GM23338 (cell line): ENCODE measurements at places on chromosomes 2 and 18. TPM values are rescaled to one million over a fixed set of nuclear protein-coding genes. Genes with fewer than 3 reads are reported as not detected.

DNA sequence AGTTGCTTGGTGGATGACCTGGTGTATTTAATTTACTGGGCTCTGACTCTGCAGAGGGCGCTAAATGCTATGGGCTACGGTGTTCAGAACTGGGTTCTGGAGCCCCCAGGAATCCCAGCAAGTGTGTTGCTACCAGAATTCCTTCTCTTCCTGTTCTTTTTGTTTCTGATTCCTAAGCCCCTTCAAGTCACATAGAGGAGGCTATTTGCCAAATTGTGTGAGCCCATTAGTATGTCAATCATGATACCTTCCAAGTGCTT lies 358.2 kb upstream of the SPRED2 start:
- no peaks in the 10 kb centered on the region for H3K27me3 ChIP-seq
- DNase-seq: peak; percentile 52
- no peak overlapping the region for H3K4me3 ChIP-seq
- H3K27ac ChIP-seq: no peak overlapping the region

- H3K4me1 ChIP-seq: no peaks in the 10 kb centered on the region
- H3K36me3 ChIP-seq: no peaks in the 10 kb centered on the region
- no peak overlapping the region for H3K4me3 ChIP-seq
- H3K27ac ChIP-seq: no peak overlapping the region
Measured at GRCh38 chr18:64032312-64032711, 62.4 kb downstream of the SERPINB8 start.

- no peak overlapping the region for H3K4me3 ChIP-seq
- H3K27ac ChIP-seq: no peak overlapping the region
Measured at GRCh38 chr2:2881499-2881898, 496.1 kb downstream of the EIPR1 start.

GRCh38 chr18:3388980-3389379 lies 61.0 kb upstream of the TGIF1 start:
- H3K36me3 ChIP-seq: no peaks in the 10 kb centered on the region
- H3K4me1 ChIP-seq: peaks cover 15% of the 10 kb centered on the region
- no peak for DNase-seq
- H3K4me3 ChIP-seq: no peak overlapping the region

DNA sequence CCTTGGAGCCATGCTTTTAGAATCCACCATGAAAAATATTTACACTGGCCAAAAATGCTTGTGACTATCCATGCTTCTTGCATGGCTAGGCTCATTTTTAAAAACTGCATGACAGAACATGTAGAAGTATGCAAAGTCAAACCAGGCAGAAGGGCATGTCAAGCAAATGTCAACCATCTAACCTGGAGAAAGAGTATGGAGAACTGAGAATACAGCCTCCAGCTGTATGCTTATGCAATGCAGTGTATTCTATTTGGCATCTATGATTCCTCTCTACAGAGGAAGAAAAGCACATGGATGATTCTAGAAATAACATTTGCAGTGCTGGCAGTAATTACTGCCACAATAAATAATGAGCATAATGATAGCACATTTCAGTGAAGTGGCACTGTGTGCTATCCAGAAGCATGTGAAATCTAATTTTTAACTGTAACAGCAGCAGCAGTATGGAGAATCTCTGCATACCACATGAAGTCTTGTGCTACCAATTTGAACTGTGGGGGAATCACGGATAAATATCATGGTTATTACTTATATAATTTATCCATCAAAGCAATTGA lies 87.3 kb upstream of the CCDC141 start:
- H3K27me3 ChIP-seq: no peaks in the 10 kb centered on the region
- H3K27ac ChIP-seq: no peak overlapping the region
- H3K4me1 ChIP-seq: no peaks in the 10 kb centered on the region
- DNase-seq: no peak

DNA sequence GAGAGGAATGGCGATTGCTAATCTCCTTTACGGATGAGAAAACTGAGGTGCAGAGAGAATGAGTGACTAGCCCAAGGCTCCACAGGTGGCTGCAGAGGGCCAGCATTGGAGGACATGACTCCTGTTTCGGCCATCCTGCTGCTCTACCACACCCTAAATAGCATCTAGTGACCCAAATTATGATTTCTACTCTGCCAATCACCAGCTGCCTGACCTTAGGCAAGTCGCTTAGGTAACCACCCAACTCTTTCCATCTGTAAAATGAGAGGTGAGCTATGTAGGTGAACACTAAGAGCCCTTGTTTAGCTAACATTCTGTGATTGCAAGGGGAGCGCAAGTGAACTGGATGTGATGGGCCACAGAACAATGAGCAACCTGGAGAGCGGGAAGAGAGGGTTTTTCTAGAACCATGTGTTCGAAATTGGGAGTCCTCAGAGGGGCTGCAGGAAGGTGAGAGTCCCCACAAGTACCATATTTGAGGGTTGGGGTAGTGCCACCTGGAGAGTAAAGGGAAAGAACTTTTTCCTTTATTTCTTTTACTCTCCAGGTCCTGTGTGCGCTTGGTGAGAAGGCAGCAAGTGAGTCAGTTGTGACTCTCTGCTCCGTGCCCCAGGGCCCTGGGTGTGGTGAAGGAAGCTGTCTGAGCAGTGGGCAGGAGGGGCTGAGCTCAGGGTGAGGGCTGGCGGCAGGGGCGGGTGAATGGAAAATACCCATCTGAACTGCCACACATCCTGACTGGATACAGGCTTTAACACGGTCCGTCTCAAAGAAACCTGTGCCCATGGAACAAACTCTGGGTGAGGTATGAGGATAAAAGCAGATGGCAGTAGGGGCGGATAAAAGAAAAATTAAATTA lies 2.4 kb downstream of the CYP27C1 start:
- peaks cover 56% of the 10 kb centered on the region for H3K27me3 ChIP-seq
- H3K4me1 ChIP-seq: peaks cover 9% of the 10 kb centered on the region
- DNase-seq: peak; percentile 40
- H3K27ac ChIP-seq: no peak overlapping the region

Gene TSPYL6
- not detected in 2 replicates for total RNA-seq

- H3K36me3 ChIP-seq: no peaks in the 10 kb centered on the region
- DNase-seq: no peak
- H3K4me1 ChIP-seq: peaks cover 6% of the 10 kb centered on the region; the same call in 1 of the 2 replicates
- H3K27me3 ChIP-seq: no peaks in the 10 kb centered on the region
- H3K27ac ChIP-seq: no peak overlapping the region
- no peak overlapping the region for H3K4me3 ChIP-seq
Measured at GRCh38 chr2:203683932-203684556, 22.4 kb upstream of the CD28 start.

DNA sequence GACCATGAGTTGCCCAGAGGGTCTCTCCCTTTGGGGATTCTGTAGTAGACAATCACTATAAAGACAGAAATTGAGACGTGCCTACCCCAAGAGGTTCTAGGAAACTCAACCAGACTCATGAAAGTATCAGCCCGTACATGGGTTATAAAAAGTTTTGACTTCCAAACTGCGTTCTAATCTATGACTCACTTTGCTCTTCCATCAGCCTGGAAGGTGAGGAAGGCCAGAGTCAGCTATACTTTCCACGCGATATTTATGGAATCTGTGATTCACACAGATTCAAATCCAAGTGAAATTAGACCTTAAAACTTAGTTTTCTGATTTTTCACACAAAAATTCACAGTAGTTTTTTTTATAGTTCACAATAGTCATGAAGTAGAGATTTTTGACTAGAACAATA lies 7.7 kb upstream of the LYPD1 start:
- no peak for DNase-seq
- no peak overlapping the region for H3K4me3 ChIP-seq
